NCI-H226 (cell line): ENCODE measurements at places on chromosomes 3 and 15.

DNA sequence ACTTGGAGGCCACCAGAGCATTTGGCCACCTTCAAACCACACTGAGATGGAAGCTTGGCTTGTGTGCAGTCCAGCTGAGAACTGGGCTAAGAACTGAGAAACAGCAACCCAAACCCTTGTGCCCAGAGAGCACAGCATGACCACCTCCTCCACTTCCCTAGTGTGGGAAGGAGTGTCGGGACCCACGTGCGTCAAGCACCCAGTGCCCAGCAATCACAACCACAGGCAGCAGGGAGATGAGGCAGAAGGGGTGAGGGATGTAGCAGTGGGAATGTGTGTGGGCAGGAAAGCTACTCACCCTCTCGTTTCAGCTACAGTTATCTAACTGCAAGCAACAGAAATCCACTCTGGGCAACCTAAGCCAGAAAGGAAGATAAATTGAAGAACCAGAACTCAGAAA lies 25.0 kb upstream of the RFTN1 start:
- DNase-seq = peak; percentile 2

GRCh38 chr15:94606286-94606685 lies 374.9 kb downstream of the MCTP2 start:
- no peak for DNase-seq

DNA sequence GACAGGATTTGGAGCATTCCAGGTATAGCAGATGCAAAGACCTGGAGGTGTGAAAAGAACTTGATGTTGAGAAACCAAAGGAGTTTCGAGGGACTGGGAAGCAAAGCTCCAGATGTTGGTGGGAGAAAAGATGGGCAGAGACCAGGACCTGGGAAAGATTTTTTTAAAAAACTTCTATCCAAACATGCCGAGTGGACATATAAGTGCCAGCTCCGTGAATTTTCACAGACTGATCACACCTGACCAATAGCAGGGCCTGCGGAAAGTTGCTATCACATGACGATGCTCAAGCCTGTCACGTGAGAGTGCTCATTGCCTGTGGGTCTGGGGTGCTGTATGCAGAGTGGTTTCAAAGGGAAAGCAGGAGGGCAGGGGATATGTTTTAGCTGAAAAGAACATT lies 19.9 kb downstream of the SMAD6 start:
- DNase-seq = no peak

DNA sequence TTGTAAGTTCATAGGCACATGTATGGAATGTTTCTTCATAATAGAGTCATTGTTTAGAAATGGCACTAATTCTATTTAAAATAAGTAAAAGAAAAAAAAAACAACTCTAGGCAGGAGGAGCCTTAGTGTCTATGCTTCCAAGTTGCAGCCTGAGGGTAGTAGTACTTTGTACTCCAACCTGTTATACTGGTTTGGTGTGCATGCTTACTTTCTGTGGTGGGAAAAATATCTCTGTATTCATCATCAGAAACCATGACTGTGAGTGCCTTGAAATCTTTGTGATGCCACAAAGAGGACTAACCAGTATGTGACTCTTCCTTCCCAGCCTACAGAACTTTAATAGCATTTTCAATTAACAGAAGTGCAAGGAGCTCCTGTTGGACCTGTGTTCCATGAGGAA lies 4.4 kb downstream of the NAALADL2 start:
- no peak for DNase-seq

- peak; percentile 38 for DNase-seq
These were observed 285.1 kb upstream of the MANF start for GRCh38 chr3:51099794-51100535.

GRCh38 chr15:88913850-88914169 lies 631 bp upstream of the MFGE8 start:
- no peak for DNase-seq

GRCh38 chr15:75138016-75138999 lies 63.4 kb upstream of the C15orf39 start:
- DNase-seq = peak; percentile 86

- DNase-seq = no peak
These were observed 558.7 kb downstream of the MAGI1 start for GRCh38 chr3:65479990-65480389.

- no peak for DNase-seq
These were observed 271.5 kb downstream of the TUSC7 start for GRCh38 chr3:116981089-116981488.

DNA sequence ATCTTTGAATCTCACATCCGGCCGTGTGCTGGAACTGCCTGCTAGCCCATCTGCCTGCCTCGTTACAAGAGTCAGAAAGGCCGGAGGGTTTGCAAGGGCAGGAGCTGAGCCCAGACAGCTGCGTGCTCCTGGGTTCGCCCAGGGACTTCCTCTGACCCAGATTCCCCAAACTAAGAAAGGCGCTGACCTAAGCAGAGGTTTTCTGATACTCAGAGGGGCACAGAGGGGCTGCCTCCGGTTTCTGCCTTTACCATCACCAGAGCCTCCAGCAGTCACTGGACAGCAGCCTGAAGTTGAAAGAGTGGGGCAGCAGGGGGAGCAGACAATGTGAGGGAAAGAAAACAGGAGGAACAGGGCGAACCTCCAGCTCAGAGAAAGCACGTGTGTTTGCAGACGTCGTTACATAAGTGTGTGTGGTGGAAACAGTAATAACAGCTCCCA lies 33.4 kb upstream of the RAD18 start:
- DNase-seq = no peak

GRCh38 chr15:73925848-73926218 lies 429 bp upstream of the LOXL1 start:
- no peak for DNase-seq

DNA sequence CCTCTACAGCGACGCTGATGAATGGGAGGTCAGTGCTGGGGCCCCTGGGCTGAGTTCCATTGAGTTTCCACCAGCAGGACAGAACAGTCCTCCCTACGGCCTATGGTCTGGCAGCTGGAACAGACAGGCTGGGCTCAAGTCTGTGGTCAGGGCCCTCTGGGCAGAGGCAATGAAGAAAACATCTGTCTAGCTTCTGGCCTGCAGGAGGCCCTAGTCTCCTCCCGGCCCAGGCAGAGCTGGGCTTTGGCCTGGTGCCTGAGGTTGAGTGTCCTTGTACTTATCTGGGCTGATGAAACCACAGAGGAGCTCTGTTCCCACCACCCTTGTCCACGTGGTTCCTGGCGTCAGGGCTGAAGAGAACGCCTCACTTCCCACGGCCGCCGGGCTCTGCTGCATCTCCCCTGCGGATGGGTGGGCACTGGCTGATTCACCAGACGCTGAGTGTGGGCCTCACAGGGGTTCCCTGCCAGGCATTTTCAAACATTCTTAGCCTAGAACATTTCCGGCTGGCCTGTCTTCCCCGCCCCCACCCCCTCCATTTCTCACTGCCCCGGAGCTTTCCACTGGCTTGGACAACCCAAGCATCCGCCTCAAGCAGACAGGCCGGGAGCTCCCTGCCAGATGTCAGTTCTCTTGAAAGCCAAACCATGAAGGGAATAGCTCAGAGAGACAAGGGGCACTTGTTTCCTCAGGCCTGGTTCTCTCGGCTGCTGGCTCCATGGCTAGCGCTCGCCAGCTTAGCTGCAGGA lies 20.3 kb downstream of the PPCDC start:
- peak; percentile 100 for DNase-seq

DNA sequence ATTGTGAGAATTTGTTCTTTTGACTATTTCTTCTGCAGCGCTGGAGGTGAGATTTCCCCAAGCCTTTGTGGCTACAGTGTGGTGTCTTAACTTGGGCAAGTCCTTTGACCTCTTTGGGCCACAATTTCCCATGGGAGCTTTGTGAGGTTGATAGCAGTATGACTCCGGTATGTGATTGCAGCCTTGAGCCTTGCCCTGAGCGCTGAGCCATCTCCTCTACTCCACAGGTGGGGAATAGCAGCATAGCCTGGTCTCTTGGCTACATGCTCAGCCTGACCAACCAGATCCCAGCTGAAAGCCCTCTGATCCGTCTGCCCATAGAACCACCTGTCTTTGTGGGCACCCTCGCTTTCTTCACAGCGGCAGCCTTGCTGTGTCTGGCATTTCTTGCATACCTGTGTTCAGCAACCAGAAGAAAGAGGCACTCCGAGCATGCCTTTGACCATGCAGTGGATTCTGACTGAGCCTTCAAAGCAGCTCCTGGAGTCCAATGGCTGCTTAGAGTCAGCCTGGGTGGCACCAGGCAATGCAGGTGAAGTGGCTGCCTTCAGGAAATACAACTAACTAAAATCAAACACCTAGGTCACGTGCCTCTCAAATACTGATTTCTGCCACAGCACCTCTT lies 30.0 kb upstream of the RPL14 start:
- no peak for DNase-seq

- DNase-seq = no peak
These were observed 39.1 kb downstream of the MAGI1 start for GRCh38 chr3:65999606-66000005.

GRCh38 chr15:80188251-80188650 lies 35.5 kb downstream of the FAH start:
- no peak for DNase-seq

GRCh38 chr15:52113708-52114107 lies 1.1 kb upstream of the BCL2L10 start:
- no peak for DNase-seq

DNA sequence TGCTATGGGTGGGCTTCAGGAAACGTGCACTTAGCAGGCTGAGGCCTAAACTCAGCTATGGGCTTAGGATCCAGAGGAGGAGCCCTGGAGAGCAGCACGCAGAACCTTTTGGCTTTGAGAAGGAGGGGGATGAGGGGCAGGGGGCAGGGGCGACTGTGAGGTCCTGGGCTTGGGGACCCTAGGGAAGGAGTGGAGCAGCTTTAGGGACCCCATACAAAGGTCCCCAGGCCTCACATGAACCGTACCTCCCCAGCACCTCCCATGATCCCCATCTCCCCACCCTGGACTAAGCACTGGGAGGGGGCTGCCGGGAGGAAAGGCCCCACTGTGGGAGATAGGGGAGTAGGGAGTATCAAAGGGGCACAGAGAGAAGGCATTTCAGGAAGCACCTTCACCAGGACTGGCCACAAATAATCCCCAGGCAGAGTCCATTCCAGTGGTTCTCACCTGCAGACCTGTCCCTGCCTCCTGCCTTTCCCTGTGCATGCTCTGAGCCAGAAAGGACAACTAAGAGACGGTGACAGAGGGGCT lies 62.0 kb upstream of the KLF13 start:
- DNase-seq = no peak

GRCh38 chr15:24269166-24269571 lies 406.4 kb upstream of the NPAP1 start:
- DNase-seq = no peak

GRCh38 chr15:22871481-22872086 lies 33.1 kb downstream of the NIPA2 start:
- no peak for DNase-seq

- DNase-seq = no peak
These were observed 36.4 kb downstream of the EXOG start for GRCh38 chr3:38532529-38532928.

- DNase-seq = no peak
These were observed 74.3 kb upstream of the TSEN2 start for GRCh38 chr3:12409684-12410596.

DNA sequence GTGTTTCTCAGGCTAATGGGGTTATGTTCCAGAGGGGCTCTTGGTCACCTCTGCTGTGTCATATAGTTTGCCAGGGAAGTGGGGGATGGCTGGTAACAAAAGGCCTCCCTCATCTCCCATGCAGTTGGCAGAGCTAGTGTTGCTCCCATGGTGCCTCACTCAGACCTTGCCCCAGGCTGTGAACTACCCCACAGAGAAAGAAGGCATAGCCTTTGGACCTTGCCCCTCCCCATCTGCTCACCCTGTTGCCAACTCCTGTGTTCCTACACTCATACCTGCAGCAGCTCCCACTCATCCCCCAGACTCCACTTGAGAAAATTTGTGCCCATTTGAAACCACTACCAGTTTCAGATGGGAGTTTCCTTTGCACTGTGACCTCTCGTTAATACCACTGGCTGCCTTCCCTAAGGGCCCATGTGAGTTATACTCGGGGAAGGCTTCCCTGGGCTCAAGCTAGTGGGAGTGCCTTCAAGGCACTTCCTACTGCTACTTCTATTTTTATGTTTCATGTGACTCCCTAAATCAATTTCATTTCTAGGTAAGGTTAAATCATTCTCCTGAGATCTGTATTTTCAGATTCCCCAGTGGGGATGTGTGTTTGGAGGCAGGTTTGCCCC lies 25.3 kb upstream of the COPB2 start:
- peak; percentile 49 for DNase-seq

GRCh38 chr3:52892290-52892624 lies 5.1 kb downstream of the STIMATE start:
- DNase-seq = no peak

DNA sequence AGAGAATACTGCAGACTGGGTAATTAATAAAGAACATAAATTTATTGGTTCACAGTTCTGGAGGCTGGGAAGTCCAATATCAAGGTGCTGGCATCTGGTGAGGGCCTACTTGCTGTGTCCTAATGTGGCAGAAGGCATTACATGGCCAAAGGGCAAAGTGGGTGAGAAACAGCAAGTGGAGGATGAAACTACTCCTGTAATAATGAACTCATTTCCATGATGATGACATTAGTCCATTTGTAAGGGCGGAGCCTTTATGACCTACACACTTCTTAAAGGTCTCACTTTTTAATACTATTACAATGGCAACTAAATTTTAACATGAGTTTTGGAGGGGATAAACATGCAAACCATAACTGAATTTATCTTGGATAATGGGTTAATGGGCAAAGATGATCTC lies 139.6 kb upstream of the SGO1 start:
- no peak for DNase-seq

DNA sequence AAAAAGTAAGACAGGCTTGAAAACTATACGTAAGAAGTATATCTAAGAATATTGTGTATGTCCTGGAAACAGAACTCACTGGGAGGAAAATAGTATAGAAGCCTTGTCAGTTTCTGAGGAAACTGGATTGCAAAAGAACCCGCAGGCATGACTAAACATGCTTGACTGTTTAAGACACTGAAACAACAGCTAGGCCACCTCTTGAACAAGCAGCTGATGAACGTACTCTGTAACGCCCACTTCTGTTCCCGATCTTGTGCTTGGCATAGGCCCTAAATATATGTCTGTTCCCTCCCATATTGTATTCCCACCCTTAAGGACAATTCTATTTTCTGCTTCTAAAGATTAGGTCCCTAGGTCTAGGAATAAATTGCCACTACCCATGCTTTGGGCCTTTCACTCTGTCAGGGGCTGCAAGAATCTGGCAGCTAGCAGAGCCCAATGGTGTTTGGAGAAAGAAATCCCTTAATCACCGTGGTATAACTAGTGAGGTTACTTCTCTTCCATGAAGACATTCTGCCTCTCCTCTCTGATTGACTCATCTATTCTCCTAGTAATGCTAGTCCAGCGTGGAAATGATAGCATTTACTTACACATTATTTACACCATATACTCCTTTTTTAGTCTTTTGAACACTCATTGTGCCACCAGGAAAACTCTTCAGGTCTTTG lies 46.2 kb downstream of the CD200 start:
- DNase-seq = peak; percentile 94
